ENCODE measurements at places on chromosomes 4 and X. TPM values are rescaled to one million over a fixed set of nuclear protein-coding genes. Genes with fewer than 3 reads are reported as not detected.

The LAMTOR3 gene
- 38.9 TPM for total RNA-seq

The POU4F2 gene
- not detected for total RNA-seq

The TMPRSS11A gene
- not detected for total RNA-seq

The GAGE1 gene
- total RNA-seq = not detected

GRCh38 chr4:138239491-138239890 is 2.7 kb downstream of the SLC7A11 start:
- no peaks in the 10 kb centered on the region for H3K36me3 ChIP-seq
- H3K27ac ChIP-seq = no peak overlapping the region
- H3K4me3 ChIP-seq = no peak overlapping the region
- no peaks in the 10 kb centered on the region for H3K27me3 ChIP-seq
- H3K4me1 ChIP-seq = no peaks in the 10 kb centered on the region

DNA sequence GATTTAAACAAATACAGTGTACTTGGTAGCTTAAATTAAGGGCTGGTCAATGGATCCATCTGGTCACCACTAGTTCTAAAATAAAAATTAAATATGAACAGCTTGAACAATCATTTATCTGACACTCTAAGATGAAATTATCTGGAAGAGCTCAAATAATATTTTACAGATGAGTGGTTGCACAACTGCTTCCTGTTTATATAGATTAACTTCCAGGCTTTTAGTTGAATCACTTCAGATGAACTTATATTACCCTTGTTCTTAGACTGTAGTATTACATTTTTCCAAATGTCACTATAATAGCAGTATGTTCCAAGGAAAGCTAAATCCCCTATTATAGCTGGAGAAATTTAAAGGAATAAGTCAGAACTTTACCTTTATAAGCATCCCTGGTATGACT is 92.4 kb upstream of the SMIM10 start:
- no peak overlapping the region for H3K4me3 ChIP-seq
- H3K27ac ChIP-seq = no peak overlapping the region
- H3K36me3 ChIP-seq = peaks cover 4% of the 10 kb centered on the region
- no peaks in the 10 kb centered on the region for H3K27me3 ChIP-seq

- H3K4me1 ChIP-seq = peaks cover 46% of the 10 kb centered on the region
- no peaks in the 10 kb centered on the region for H3K27me3 ChIP-seq
- H3K36me3 ChIP-seq = no peaks in the 10 kb centered on the region
- H3K27ac ChIP-seq = peak overlapping the region; percentile 74
- H3K4me3 ChIP-seq = no peak overlapping the region
These were observed 100.8 kb upstream of the LIMCH1 start for GRCh38 chr4:41437111-41437536.

DNA sequence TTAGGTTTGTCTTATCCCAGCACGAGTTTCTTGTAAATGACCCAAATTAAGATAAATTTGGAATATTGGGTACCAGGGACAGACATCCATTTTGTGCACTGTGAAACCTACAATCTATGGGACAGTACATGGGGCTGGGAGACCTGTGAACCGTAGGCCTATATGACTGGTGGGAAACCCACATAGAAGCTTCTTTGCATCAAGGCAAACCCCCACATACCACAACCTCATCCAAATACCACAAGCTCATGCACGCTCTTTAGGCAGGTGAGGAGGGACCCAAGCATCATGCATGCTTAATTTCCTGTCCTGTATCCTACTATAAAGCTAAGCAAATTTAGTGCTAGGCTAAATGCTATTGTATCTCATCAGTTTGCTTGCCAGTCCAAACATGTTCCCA is 47.8 kb downstream of the NIPAL1 start:
- no peak for DNase-seq
- H3K27ac ChIP-seq = no peak overlapping the region
- H3K4me1 ChIP-seq = no peaks in the 10 kb centered on the region
- no peaks in the 10 kb centered on the region for H3K36me3 ChIP-seq
- H3K4me3 ChIP-seq = no peak overlapping the region

GRCh38 chr4:77697860-77698590 is 92.4 kb downstream of the CXCL13 start:
- no peaks in the 10 kb centered on the region for H3K4me1 ChIP-seq
- no peaks in the 10 kb centered on the region for H3K36me3 ChIP-seq
- no peak overlapping the region for H3K27ac ChIP-seq
- no peak overlapping the region for H3K4me3 ChIP-seq

All from right atrium auricular region (tissue), 2 donors.